ENCODE measurements at places on chromosomes 4 and X. TPM values are rescaled to one million over a fixed set of nuclear protein-coding genes. Genes with fewer than 3 reads are reported as not detected.

Gene GPR34
- total RNA-seq = 33.6 TPM

Gene PALLD
- 91.9 TPM for total RNA-seq

Gene SYNPO2
- 26.2 TPM for total RNA-seq

Gene DUX4
- not detected for total RNA-seq

Gene MSMO1
- total RNA-seq = 138 TPM

Gene KLHL4
- 1.6 TPM for total RNA-seq

Gene MED12
- 48.4 TPM for total RNA-seq

Gene ZDHHC15
- 1.8 TPM for total RNA-seq

Gene METAP1
- total RNA-seq = 31.5 TPM

Gene MAML3
- 12.5 TPM for total RNA-seq

Gene TLR3
- total RNA-seq = 26.8 TPM
